ENCODE measurements at places on chromosomes 7 and 10.

- DNase-seq, result no peak
These were observed 77.3 kb downstream of the CALD1 start for GRCh38 chr7:134856691-134857090.

DNA sequence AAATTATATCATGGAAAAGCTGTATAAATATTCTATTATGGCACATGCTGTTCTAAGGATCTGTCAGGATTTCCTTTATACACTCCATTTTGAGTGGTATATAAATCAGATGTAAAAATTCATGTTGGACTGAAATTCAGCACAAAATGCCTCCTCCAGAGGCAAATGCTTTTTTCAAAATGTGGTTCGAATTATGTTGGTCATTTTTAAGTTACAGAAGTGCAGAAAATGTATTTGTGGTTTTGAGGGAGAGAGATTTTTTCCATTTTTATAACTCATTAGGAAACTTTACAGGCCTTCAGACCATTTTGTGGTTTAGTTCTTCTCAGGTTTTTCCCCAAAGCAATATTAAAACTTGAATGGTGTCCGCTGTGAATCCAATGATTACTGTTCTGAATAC is 2.9 kb downstream of the PPP1R3A start:
- no peak for DNase-seq

- no peak for DNase-seq
These were observed 149.8 kb downstream of the DYNC1I1 start for GRCh38 chr7:95922191-95922590.

- no peak for DNase-seq
These were observed 43.6 kb downstream of the TSPAN15 start for GRCh38 chr10:69494626-69495558.

DNA sequence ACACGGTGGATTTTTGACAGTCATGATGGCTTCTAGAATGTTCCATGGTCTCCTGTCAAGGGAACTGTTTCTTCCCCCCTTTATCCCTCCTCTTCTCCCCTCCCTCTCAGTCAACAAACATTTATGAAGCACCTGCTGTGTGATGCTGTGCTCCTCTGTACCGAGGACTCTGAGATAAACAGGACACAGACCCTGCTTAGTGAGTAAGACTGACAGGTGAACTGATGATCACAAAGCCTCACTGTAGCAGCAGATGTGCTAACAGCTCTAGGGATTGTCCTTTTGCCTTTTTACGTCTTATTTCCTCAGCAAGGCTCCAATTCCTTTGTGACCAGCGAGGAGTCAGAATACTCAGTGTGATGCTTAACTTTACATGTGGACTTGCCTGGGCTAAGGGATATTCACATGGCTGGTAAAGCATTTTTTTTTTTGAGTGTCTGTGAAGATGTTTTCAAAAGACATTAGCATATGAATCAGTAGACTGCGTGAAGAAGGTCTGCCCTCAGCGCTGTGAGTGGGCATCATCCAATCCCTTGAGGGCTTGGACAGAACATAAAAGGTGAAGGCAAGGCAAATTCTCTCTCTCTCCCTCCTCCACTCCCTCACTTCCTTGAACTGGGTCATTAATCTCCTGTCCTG is 170.1 kb downstream of the ADRA2A start:
- no peak for DNase-seq

DNA sequence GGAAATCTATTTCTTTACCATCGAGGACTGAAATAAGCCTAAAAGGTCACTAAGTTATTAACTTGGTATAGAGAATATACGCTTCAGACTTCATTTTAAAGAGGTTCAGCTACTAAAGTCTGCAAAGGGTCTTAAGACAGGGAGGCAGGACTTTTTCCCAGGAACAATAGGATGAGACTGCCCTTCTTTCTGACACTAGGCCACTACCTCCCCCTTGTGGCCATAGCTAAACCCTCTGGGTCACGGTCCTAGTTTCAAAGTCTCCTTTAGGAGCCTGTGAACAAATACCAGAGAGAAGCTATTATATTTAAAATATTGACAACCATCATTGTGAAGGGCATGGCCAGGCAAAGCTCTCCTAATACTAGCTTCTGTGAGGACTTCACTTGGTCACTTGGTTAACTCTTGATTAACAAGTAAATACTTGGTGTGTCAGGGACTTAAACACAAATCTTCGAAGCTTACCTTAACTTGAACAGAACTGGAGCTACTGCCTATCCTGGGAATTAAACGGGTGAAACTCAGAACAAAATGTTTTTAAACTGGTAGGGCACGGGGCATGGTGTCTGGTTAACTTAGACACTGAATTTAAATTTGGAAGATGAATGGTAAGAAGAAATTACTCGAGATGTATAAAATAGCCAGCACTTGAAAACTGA is 75.6 kb downstream of the CCDC6 start:
- DNase-seq, result peak; percentile 61

- DNase-seq, result no peak
These were observed 612 bp upstream of the SLC18A3 start for GRCh38 chr10:49609283-49610113.

DNA sequence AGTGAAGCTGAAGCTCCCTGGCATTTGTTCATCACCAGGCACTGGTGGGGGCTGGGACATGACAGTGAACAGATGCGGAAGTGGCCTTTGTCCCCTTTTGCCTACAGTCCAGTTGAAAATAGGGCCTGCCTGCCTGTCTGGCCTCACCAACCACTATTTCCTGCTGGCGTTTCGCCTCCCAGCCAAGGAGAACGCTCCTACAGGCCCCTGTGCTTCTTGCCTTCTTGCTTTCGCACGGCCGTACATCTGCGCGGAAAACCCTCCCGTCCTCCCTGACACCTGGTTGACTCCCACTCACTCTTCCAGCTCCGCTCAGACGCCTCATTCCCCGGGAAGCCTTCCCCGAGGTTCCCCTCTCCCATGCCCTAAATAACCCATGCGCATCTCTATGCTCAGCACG is 317.3 kb downstream of the PRPF18 start:
- DNase-seq, result no peak

GRCh38 chr7:130877236-130877990 is 143.4 kb upstream of the KLF14 start:
- DNase-seq, result no peak

GRCh38 chr7:43872406-43873110 is 3.2 kb upstream of the MRPS24 start:
- DNase-seq, result peak; percentile 35

DNA sequence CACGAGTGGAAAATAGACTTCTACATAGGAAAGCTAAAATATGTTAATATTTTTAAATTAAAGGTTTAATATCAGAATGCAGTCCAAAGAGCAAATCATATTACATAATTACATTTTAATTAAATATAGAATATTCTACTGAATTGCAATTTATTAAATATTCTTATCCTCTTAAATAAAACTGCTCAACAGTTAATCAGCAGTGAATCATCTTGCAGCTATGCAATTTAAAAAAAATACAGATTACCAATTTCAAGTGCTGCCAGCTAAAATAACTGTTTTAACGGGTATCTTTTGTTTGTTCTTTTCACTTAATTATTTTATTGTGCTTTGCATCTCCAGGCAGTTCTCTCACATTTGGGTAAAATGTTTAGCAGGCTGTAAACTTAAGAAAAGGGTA is 82.2 kb downstream of the ZNRF2 start:
- no peak for DNase-seq

Measured in kidney tubule cell (primary cell).